ENCODE measurements at places on chromosomes 2 and 18. TPM values are rescaled to one million over a fixed set of nuclear protein-coding genes. Genes with fewer than 3 reads are reported as not detected.

MC5R gene
- not detected for total RNA-seq

VWC2L gene
- total RNA-seq = not detected

ACTR2 gene
- 100 TPM for total RNA-seq

ATG9A gene
- 86.3 TPM for total RNA-seq

CDH7 gene
- not detected for total RNA-seq

IL36RN gene
- not detected for total RNA-seq

MYO5B gene
- total RNA-seq = 0.38 TPM

LTBP1 gene
- total RNA-seq = 79.9 TPM

ZSCAN30 gene
- 12.0 TPM for total RNA-seq

LRP1B gene
- 0.08 TPM for total RNA-seq

STAT4 gene
- 0.70 TPM for total RNA-seq
